OCI-LY7 (cell line): ENCODE measurements at places on chromosomes 12 and 14. TPM values are rescaled to one million over a fixed set of nuclear protein-coding genes. Genes with fewer than 3 reads are reported as not detected.

DNA sequence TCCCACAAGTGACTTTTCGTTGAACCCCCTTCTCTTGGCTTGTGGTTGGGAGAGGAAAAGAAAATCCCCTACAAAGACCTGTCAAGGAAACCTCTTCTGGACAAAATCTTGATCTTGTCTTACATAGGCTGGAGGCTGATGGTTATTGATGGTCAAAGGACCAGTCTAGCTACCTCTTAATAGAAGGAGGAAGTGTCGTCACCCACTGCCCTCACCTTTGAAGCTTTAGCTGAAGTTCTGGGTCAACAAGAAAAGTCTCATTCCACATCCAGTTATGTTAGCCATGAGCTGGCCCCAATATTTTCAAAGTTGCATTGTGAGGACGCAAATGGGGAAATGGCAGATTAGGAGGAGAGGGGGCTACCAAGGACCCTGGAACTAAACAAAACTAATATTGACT is 6.2 kb upstream of the KSR2 start:
- no peak for DNase-seq

- DNase-seq, result no peak
Measured at GRCh38 chr12:113463746-113464451, 7.8 kb downstream of the LHX5 start.

DNA sequence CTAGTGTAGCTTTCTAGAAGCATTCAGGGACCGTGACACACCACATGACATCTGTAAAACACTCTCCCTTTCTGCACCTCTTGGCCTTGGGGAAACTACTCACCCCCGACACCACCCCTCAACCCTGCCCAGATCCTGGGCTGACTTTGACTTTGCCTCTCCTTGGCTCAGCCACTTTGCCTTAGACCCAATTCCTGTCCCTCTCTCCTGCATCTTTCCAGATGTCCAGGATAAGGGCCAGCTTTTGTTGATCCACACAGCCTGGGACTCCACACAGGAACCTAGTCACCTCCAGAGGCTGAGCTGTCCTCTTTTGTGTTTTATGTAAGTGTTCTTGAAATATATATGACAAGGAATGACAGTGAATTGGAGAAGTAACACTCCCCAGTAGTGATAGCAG is 153.7 kb upstream of the PLXNC1 start:
- no peak for DNase-seq

DNA sequence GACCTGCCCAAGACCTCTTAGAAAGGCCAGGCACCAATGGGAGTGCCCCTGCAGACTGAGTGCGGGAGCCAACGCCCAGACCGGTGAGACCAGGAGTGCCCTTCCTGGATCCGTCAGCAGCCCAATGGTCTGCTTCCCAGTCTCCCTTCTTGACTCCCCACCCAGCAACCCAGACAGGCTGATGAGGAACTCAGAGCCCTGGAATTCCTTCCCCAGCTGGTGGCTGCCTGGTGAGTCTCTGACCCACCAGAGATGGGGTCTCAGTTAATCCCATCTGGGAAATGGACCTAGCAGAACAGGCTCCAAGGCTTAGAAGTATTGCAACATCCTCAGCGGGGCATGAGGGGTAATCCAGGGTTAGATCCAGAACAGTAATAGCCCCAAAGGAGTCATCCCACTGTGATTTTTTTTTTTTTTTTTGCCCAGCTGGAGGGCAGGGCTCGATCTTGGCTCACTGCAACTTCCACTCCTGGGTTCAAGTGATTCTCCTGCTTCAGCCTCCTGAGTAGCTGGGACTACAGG is 1.5 kb upstream of the RASAL1 start:
- DNase-seq, result no peak

DNA sequence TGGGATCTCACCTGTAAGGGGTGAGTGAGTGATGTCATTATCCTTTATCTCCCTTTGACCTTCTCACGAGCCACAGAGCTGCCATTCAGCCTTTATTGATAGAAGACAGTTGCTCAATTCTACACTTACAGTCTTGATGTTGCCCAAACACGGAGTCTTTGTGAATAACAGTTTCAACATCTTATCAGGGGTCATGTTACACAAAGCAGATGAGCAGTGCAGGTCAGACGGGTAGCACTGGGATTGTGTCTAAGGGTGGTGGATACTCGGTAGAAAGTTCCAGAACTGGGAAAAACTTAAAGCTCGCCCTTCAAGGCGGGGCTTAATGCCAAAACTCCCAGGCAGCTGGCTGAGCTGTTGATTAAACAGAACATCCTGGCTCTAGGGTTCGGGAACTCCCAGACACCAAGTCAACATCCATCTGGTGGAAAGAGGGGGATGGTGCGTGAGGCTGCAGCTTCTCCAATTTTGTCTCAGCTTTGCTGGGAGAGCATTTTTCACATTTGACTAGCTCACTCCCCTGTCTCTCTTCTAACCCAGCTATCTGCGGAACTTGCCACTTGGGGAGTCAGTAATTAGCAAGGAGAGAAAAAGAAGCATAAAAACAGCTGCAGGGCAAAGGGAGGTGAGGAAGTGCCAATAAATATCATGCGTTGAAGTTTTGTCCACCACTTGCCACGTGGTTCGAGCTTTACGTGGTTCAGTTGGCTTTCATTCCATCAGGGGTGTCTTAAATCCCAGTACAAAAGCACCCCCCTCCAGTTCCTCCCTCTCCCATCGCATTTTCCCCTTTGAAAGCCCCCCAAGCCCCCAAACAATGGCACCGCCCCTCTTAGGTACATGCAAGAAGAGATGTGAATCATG is 31.0 kb downstream of the FOXN4 start:
- no peak for DNase-seq

DNA sequence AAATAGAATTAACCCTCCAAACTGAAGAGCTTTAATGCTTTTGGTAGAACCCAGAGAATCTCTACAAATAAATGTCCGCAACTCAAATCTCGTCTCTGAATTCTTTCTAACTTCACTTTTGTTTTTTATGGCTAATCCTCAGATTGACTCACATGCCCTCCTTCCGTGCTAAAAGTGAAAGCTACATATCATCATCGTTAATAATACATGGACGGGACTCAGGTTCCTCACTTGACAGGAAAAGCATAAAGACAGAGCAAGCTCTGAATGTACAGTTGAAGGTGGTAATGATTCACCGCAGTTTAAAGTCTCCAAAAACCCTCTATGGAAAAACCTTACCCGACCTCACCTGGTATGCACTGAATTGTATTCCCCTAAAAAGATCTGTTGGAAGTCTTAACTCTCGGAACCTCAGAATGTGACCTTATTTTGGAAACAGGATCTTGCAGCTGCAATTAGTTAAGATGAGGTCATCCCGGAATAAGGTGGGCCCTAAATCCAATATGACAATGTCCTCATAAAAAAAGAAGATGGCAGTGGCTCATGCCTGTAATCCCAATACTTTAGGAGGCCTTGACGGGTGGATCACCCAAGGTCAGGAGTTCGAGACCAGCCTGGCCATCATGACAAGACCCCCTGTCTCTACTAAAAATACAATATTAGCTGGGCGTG is 147.4 kb upstream of the FOXN3 start:
- no peak for DNase-seq

DNA sequence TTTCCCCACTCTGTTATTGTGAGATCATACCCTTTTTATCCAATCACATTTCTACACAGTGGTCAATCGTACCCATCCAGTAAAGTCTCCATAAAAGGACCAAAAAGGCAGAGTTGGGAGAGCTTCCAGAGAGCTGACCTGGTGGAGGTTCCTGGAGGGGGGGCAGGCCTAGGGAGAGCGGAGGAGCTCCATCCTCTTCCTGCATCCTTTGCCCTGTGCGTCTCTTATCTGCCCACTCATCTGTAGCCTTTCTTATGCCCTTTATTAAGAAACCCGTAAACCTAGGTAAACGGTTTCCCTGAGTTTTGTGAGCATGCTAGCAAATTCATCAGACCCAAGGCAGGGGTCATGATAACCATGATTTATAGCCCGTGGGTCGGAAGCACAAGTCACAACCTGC is 26.2 kb downstream of the EVL start:
- DNase-seq, result no peak

- no peak for DNase-seq
Measured at GRCh38 chr12:65278576-65279368, at the start of gene MSRB3. TSS of gene MSRB3 (plus strand) at chr12:65278683. CDS start at chr12:65308580, 29,897 bp downstream.

DNA sequence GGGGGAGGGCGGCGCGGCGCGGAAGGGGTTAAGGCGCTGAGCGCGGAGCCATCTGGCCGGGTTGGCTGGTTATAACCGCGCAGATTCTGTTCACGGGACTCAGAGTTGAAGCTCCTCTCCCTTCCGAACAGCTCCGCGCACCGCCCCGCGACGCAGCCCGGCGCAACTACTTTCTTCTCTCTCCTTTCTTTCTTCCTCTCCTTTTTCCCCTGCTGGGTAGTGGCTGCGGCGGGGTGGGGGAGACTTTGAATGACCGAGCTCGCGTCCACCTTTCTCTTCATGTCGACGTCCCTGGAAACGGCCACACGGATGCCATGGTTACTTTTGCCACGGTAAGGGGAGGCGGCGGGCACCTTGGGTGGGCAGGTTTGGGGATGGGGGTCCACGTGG is at the start of gene NTF3:
NTF3 (plus strand) TSS at position 98 of the 390 bp plus-strand sequence; CDS start at position 315, 217 bp downstream.
- peak; percentile 82 for DNase-seq

DNA sequence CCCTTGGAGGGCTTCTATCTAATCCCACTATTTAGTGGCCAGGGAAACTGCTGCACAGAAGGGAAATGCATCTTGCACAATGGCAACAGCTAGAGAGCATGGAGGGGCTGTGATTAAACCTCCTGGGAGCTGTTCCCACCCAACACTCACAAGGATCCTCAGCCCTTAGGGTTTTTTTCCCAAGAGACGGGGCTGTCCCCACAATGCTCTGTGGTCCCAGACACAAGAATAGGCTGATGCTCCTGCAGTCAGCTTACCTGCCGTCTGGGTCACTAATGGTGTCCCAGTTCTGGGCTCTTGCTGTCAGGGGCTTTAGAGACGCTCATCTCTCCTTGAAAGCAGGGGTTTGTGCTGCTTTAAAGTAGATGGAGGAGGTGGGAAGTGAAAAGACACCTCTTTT is 4.6 kb downstream of the SERPINA1 start:
- DNase-seq, result no peak

- peak; percentile 33 for DNase-seq
Measured at GRCh38 chr14:96576937-96577336, 74.8 kb downstream of the PAPOLA start.

- no peak for DNase-seq
Measured at GRCh38 chr14:79465651-79466050, 745.7 kb downstream of the DIO2 start.

The ACRBP gene
- 9.3 and 9.4 TPM in 2 replicates for total RNA-seq

The KICS2 gene
- total RNA-seq, result 20.4 and 22.2 TPM in 2 replicates

The GPR135 gene
- total RNA-seq, result 10.7 and 10.9 TPM in 2 replicates
